ENCODE measurements at places on chromosomes 1 and 21.
A peak's percentile ranks its signal among the peaks of the same experiment; 100 is the strongest.

DNA sequence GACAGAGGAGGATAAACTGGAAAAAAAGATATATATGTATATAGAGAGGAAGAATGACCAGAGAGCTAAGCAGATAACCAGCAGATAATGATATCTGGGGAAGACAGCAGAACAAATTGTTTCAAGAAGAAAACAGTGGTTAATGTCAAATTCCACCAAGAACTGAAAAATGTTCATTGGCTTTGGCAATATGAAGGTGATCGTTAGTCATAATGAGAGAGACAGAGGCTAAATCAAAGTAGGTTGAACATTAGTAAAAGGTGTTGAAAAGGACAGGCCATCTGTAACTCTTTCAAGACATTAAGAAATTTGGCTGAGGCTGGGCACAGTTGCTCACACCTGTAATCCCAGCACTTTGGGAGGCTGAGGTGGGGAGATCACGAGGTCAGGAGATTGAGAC is 25.3 kb upstream of the CR2 start:
- no peak for DNase-seq

DNA sequence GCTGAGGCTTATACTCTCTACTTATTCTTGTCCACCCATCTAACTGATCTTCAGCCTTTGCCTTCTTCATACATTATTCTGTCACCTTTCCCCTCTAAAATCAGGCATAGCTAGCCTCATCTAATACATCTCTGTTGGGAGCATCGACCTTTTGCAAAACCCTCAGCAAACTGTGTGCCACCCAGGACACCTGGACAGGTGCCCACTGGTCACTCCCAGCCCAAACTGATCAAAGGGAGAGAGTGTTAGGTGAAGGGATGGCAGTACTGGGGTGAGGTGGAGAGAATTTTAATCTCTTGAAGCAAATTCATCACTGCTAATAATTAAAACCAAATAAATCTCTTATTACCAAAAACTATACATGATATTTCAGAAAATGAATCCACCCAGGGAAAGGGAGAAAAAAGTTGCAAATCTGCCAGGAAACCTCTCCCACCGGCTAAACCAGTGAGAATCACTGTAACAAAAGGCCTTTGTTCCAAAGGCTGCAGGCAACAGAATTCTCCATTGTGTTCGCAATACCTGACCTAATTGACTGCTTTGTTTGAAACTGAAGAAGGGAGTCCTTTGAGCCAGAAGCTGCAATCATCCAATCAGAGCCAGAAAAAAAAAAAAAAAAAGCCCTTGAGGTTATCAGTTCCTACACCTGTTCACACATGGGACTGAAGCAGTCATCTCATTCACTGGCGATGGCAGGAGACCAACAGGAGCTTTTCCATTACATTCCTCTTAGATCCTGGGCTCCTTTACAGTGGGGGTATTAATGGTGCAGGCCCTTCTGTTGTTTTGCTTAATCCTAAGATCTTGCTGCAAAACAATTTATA is 172.6 kb downstream of the APP start:
- peak; percentile 69 for DNase-seq

GRCh38 chr21:35254765-35255138 is 205.7 kb upstream of the RUNX1 start:
- DNase-seq, result no peak

GRCh38 chr1:202462342-202463076 is 114.0 kb downstream of the PPP1R12B start:
- DNase-seq, result no peak

- DNase-seq, result no peak
These were observed 3.5 kb upstream of the C1orf159 start for GRCh38 chr1:1119272-1119890.

- DNase-seq, result no peak
These were observed 12.3 kb upstream of the ALPL start for GRCh38 chr1:21496886-21497285.

GRCh38 chr1:180622658-180623508 is 8.9 kb upstream of the XPR1 start:
- no peak for DNase-seq

DNA sequence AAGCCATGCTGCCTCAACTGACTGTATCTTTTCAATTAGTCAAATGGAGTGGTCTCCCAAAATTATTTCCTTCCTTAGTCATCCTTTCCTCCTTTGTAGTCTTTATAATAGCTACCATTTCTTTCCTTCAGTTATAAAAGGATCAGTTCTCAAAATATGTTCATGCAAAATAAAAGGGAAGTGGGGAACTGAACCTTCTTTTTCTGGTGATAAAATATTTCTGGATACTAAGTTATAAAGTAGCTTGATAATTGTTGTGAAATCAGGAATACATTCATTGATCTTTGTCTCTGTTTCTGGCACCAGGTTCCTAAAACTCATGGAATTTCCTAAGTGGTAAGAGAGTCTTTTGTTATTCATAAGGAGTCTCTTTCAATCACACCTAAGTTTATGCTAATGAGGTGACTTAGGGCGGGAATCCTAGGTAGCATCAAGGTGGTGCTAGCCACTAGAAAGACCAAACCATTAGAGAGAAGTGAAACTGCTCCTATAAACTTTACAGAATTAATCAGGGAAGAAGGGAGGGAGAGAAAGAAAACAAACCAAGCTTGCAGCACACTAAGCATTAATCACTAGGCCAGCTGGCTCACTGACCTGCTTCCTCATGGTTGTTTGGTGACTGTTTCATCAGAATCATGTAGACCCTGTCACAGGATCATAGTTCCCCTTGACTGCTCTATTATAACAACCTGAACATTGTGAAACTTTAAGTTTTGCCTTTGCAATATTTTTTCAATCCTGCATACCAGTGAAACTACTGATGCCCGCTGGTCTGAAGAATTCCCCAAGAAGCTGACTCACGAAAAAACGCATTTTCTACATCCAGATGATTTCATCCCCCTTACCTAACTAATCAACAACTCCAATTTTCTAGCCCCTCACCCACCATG is 161.6 kb upstream of the PTBP2 start:
- no peak for DNase-seq

GRCh38 chr1:4527819-4528218 is 126.6 kb upstream of the AJAP1 start:
- DNase-seq, result peak; percentile 58

DNA sequence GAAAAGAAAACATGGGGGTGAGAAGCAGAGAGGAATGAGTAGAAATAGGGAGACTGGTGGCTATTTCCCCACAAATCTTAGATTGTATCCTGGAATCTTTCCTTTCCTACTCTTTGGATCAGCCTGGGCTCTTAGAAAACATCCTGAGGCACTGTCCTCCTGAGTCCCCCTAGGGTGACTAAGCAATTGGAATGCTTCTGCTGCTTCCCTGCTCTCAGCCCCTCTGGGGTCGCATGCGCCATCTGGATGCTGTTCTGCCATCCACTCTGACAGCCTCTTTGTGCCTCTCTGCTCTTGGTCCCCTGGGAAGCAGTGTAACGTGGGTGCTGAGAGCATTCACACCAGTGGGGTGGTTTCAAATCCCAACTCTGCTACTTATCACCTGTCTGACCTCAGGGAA is 443.0 kb downstream of the SIPA1L2 start:
- no peak for DNase-seq

GRCh38 chr21:39805983-39806382 is 61.0 kb downstream of the IGSF5 start:
- no peak for DNase-seq

GRCh38 chr1:94527447-94528031 is 14.0 kb downstream of the F3 start:
- peak; percentile 26 for DNase-seq

DNA sequence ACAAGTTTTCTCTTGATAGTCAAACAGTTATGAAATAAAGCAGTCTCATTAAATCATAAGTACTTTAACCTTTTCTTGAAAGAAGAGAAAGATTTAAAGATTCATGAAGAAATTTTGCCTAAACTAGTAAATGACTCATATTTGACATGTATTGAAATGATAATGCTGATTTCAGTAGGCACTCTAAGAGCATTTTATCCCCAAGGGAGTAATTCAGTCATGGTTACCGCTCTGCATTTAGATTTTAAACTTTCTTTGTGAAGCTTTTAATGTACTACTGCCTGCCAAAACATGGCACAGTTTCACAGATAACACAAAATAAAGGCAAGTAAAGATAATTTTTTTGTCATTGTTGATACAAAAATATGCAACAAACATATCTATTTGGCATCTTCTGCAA is 6.8 kb downstream of the USH2A start:
- DNase-seq, result no peak

GRCh38 chr1:95451054-95451453 is 217.0 kb downstream of the RWDD3 start:
- DNase-seq, result no peak

DNA sequence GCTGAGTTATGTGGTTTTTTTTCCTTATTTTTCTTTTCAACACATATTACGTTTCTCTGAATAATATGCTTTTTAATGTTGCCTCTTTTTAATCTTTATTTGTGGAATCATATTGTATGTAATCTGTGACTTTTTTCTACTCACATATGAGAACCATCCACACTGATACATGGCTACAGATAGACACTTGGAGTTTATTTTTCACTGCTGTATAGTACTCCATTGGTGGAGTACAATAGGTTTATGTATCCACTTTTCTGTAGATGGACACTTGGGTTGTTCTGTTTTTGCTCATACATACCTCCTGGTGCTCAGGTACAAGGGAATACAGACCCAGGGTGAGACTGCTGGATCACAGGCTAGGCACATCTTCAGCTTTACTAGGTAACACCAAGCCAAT is 71.5 kb upstream of the ERG start:
- DNase-seq, result no peak

GRCh38 chr1:79760531-79760930 is 754.0 kb upstream of the ADGRL4 start:
- no peak for DNase-seq

DNA sequence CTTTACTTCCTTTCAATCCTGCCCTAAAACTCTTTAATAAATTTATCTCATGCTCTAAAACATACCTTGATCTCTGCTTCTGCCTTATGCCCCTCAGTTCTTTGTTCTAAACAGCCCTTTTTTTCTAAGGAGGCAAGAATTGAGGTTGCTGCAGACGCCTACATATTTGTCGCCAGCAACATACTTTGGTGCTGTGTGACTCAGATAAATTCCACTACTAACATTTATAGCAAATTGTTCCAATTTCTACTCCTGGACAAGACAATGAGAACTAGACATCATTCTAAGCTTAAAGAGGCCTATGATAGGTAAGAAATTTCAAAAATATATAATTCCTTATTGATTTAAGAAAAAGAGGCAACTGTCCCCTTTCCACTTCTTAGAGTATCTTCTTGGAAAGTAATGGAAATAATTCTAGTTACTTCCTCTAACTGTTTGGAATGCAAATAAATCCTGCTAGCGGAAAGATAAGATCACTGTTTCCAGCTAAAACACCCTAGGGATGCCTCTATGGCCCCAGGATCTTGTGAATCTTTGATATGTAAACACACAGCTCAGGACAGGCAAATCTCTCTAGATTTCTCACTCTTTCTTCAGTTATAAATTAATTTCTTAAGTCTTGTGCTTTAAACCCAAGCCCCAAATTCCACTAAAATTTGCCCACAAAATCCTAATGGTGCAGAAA is 869.1 kb downstream of the KCNT2 start:
- no peak for DNase-seq

- peak; percentile 51 for DNase-seq
These were observed 711 bp downstream of the GADD45A start for GRCh38 chr1:67685558-67686266.

DNA sequence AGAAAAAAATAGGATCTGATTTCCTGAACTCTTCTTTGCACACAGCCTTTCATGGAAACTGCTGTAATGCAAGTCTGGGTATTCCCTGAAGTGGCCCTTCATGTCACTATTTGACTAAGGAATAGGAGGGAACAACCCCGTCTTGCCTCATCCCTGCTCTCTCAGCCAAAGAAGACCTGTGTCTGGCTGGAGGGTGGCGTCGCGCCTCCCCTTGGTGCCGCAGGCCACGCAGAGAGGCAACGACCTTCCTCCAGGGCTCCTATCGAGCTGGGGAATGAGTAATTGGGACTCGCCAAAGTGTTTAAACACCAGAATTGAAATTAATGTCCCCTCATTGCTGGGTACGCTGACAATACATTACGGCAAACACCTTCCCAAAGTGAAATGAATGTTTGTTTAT is 129.8 kb downstream of the PBX1 start:
- no peak for DNase-seq

GRCh38 chr1:95407886-95408291 is 173.9 kb downstream of the RWDD3 start:
- DNase-seq, result peak; percentile 78

DNA sequence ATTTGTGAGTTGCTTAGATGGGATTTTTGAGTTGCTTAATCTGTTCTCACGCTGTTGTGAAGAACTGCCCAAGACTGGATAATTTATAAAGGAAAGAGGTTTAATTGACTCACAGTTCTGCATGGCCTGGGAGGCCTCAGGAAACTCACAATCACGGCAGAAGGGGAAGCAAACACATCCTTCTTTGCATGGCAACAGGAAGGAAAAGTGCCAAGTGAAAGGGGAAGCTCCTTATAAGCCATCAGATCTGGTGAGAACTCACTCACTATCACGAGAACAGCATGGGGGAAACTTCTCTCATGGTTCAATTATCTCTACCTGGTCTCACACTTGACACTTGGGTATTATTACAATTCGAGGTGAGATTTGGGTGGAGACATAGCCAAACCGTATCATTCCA is 10.3 kb downstream of the CLIC6 start:
- DNase-seq, result no peak

- no peak for DNase-seq
These were observed 36.4 kb downstream of the BTG3 start for GRCh38 chr21:17576080-17576835.

- no peak for DNase-seq
These were observed 104.6 kb downstream of the KCND3 start for GRCh38 chr1:111884772-111885443.

- DNase-seq, result no peak
These were observed 9.3 kb upstream of the TSNAX start for GRCh38 chr1:231519166-231519565.
